ENCODE measurements at places on chromosomes 11 and 22.

DNA sequence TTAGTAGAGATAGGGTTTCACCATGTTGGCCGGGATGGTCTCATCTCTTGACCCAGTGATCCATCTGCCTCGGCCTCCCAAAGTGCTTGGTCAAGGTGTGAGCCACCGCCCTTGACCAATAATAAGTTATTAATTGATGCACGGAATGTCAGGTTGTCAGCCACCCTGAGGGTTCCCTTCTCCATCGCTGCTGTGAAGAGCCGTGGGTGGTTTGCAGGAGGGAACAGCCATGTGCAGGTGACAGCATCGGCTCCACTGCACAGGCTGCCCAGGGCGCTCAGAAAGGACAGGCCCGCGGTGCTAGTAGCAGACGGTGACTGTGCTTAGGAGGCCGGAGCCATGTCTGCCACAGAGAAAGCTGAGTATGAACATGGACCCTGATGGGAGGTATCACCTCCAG is 814.0 kb downstream of the BRD1 start:
- no peak overlapping the region for H3K4me3 ChIP-seq
- H3K36me3 ChIP-seq = no peaks in the 10 kb centered on the region
- no peaks in the 10 kb centered on the region for H3K4me1 ChIP-seq
- no peak overlapping the region for H3K27ac ChIP-seq
- no peak for DNase-seq

DNA sequence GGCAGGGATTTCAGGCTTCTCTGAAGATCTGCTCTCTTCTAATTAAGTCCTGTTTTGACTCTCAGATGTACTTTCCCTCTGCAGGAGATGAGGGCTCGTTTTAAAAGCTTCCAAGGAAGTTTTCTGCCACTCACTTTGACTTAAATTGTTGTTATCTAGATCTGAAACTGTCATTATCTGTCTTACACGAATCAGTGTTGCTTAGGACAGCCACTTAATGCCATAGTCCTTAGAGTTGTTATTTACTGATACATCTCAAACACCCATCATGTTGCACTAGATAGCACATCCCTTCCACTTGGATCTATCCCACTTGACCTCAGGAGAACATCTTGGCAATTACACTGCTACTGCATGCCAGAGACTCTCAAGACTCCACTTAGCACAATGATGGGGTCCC is 86.9 kb upstream of the FAT3 start:
- H3K27ac ChIP-seq = no peak overlapping the region

GRCh38 chr22:50531962-50532674 is 2.3 kb upstream of the TYMP start:
- no peak for DNase-seq
- peaks cover 17% of the 10 kb centered on the region for H3K4me1 ChIP-seq
- peaks cover 23% of the 10 kb centered on the region for H3K27me3 ChIP-seq
- no peak overlapping the region for H3K27ac ChIP-seq
- H3K4me3 ChIP-seq = peak overlapping the region; percentile 46
- H3K36me3 ChIP-seq = no peaks in the 10 kb centered on the region

DNA sequence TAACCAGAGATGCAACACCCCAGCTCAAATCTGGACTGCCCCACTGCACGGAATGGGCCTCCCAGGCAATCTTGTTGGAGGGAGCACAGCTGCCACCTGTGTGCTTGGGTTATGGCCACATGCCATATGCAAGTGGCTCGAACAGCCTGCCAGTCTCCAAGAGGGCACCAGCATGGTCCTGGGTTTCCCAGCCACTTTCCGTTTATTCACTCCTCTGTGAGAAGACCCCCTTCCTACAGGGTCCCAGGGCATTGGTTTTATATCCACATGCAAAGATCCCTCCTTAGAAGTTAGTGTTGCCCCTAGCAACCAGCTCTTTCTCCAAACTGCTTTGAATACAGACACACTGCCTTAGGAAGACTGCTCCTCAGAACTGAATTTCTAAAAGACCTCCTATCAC is 487.8 kb downstream of the BUD13 start:
- DNase-seq = no peak
- H3K4me3 ChIP-seq = no peak overlapping the region
- no peak overlapping the region for H3K27ac ChIP-seq
- H3K4me1 ChIP-seq = no peaks in the 10 kb centered on the region
- no peaks in the 10 kb centered on the region for H3K27me3 ChIP-seq

GRCh38 chr11:59206635-59207034 is 6.1 kb downstream of the MPEG1 start:
- H3K4me1 ChIP-seq = no peaks in the 10 kb centered on the region
- no peak overlapping the region for H3K27ac ChIP-seq
- peak; percentile 68 for DNase-seq
- H3K4me3 ChIP-seq = no peak overlapping the region

All from A673 (cell line).